CD4-positive, alpha-beta T cell treated with Interleukin-15 for 4 hours (primary cell): ENCODE measurements at places on chromosomes 11 and 22.

DNA sequence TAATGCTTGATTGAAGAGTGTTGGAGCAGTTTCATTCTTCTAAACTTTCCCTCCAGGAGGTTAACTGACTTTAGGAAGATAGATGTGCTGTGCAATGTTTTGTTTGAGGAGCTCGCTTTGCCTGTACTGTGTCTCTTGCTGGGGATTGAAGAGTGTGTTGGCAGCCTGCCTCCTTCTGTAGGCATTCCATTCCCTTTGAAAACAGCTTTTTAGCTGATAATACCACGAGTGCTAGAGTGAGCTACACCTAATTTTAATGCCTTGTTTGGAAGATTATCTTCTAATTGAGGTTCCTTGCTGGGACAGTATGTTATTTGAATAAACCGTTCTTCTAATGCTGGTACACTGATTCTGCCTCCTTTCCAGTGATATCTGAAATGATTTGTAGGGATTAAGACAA is 7.2 kb downstream of the DDX10 start:
- DNase-seq, result no peak

GRCh38 chr22:34761111-34761510 is 304.8 kb upstream of the ISX start:
- DNase-seq, result no peak

- DNase-seq, result no peak
These were observed 190.0 kb downstream of the GRIA4 start for GRCh38 chr11:105799728-105800462.

- no peak for DNase-seq
These were observed 25.0 kb downstream of the SWAP70 start for GRCh38 chr11:9688716-9689511.

GRCh38 chr22:38310518-38311322 is 6.5 kb downstream of the CSNK1E start:
- DNase-seq, result no peak

GRCh38 chr11:19980957-19981669 is 179.2 kb downstream of the DBX1 start:
- no peak for DNase-seq

GRCh38 chr11:35748644-35749043 is 86.1 kb downstream of the TRIM44 start:
- DNase-seq, result no peak

- no peak for DNase-seq
These were observed 4.6 kb downstream of the PRSS23 start for GRCh38 chr11:86804951-86805350.
